ENCODE measurements at places on chromosomes 1 and 21.

- no peak for DNase-seq
Measured at GRCh38 chr21:43195121-43196021, 26.6 kb downstream of the CRYAA start.

DNA sequence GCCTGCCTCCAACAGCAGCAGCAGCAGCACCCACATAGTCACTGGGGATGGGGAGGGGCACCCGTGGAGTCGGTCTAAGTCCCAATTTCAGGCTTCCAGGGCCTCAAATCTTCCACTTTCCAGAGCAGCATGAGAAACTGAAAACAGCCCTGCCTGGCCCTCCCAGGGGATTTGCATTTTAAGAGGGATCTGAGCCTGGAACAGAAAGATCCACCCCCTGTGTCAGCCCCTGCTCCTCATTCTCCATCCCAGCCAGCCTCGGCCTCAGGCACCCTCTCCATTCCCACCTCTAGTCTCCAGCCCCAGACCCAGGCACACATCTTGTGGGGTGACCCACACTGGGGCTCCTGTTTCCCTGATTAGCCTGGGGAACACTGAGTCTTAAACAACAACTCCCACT lies 51.8 kb downstream of the FBXO2 start:
- DNase-seq, result no peak

DNA sequence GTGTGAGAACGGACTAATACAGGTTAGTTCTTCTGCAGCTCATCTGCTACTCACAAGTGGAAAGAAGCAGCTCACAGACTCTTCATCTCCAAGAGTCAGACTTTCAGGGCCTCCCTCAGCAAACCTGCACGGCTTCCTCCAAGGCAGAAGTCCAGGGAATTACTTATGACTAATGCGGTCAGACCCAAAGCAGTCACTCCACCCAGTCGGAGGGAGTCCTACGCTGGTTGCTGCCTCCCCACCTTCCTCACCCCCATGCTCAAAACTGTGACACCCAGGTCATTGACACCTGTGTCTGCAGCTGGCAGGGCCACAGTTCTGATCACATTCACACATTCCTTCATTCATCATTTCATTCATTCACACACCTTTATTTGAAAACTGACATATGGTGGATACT lies 38.4 kb upstream of the PRDM2 start:
- DNase-seq, result no peak

GRCh38 chr1:156291226-156292061 lies 4.0 kb downstream of the GLMP start:
- DNase-seq, result no peak

DNA sequence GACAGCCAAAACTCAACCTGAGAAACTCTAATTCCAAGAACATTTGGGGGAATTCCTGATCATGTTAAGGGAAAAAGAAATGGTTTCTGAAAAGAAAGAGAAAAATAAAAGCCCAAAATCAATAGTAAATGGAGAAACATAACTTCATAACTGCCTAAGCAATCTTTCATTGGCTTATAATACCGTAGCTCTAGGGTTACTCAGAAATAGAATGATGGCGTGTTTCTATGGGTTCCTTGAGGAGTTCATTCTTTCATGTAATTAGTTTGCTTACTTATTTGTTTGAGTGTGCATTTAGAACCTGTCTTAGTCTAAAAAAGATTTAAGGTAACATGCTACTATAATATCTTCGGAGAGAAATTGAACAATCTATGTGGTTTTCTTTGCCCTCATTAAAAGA lies 37.5 kb upstream of the FBXO28 start:
- DNase-seq, result no peak

DNA sequence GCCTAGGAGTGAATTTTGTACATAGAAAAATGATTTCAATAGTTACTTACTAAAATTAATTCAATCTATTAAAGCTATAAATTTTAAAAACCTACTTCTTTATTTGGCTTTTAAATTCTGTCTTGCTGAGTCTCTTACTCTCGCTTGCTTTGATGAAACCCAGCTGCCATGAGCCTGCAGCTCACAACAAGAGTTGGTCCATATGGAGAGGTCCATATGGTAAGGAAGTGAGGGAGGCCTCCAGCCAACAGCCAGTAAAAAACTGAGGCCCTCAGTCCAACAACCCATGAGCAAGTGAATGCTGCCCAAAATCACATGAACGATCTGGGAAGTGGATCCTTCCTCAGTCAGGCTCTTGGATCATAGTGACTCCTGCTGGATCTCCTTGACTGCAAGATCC lies 89.9 kb upstream of the CXADR start:
- DNase-seq, result no peak

Measured in activated T-cell treated with anti-CD3 and anti-CD28 coated beads for 1 hour (primary cell).